Stimulated activated CD8-positive, alpha-beta memory T cell treated with anti-CD3 and anti-CD28 coated beads, Interleukin-15, amount 100 ng/mL, for 4 hours (primary cell): ENCODE measurements at places on chromosomes 16 and 17.

DNA sequence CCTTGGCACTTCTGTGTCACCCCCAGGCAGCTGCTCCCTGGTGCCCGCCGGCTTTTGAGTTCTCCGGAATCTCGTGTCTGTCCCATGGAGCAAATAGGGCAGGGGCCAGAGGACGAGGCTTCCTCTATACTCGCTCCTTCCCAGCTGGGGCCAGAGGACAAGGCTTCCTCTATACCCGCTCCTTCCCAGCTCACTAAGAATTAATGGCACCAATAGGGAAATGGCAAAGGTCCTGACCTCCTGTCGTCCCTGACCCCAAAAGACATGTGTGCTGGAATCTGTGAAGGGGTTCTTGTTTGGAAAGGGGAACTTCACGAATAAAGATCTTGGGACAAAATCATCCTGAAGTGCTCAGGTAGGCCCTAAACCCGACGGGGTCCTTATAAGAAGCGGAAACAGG lies 7.6 kb downstream of the SGSH start:
- no peak for DNase-seq

- no peak for DNase-seq
These were observed 112.2 kb downstream of the METRNL start for GRCh38 chr17:83191388-83192160.

GRCh38 chr16:75054556-75054947 lies 55.7 kb downstream of the ZNRF1 start:
- no peak for DNase-seq

GRCh38 chr16:55012793-55013192 lies 82.1 kb downstream of the IRX5 start:
- no peak for DNase-seq

DNA sequence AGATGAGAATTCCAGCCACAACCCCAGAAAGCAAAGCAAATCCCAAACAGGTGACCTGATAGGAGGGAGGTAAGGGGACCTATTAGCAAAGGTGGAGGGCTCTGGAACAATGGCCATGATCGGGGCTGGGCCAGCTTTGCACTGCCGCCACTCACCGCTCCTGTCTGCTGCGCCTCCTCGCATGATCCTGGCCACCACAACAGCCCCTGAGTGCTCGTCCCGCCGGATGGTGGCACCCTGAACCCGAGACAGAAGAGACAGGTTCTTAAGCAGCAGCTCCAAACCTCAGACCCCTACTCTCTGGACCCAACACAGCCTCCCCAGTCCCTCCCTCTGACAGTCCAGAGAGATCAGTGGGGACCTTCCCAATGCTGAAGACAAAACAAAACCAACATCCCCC lies 5.3 kb downstream of the MPP3 start:
- no peak for DNase-seq

DNA sequence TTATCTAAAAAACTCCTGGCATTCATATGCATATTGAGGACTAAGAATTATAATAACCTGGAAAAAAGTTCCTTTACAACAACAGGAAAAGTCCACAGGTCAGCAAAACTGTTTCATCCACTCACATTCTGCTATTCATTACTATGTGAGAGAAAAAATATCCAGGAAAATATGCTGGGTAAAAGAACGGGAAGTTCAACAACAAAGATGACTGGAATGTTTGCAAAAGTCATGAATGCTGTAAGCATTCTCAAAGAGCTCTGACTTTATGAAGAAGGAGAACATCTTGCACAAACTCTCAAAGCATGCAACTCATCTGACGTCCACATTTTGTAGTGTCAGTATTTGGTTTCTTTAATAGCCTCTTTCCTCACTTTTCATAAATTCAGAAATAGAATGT lies 56.9 kb upstream of the ALDH3A1 start:
- DNase-seq = no peak

DNA sequence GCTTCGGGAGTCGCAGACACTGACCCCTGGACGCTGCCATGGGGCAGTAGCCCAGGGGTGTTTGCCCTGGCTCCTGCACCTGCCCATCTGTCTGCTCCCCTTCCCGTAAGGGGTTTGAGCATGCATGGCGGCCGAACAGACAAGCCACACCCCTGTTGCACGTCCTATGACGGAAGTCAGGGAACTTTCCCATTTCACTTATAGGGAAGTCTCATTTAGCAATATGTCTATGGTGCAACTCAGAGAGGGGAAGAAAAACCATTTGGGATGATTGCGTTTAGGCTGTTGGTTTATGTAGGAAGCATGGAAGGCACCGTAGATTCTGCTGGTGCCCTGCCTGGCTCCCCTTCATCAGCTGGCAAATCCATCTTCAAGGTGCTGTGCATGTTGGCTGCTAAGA lies 112.5 kb downstream of the HAPSTR1 start:
- no peak for DNase-seq

DNA sequence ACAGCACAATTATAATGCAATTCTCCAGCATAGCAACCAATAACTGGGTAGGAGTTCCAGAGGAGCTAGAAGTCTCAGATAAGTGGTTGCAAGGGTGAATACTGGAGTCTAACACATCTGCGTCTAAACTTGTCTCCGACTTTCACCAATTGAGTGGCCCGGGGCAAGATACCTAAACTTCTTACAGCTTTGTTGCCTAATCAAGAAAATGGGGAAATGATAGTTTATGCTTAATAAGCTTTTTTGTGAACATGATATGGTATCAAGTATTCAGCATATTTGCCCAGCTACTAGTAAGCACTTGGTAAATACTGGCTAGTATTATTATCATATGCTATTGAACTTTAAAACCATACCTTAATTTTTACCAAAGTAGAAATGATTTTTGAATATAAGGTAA lies 183.5 kb downstream of the KCNJ2 start:
- DNase-seq = no peak

GRCh38 chr16:22948603-22949368 lies 134.8 kb downstream of the HS3ST2 start:
- DNase-seq = no peak

- no peak for DNase-seq
These were observed 224.2 kb downstream of the C16orf78 start for GRCh38 chr16:49597796-49598195.

GRCh38 chr16:77273815-77274214 lies 74.6 kb downstream of the SYCE1L start:
- no peak for DNase-seq

- DNase-seq = no peak
These were observed 179.4 kb upstream of the IRX6 start for GRCh38 chr16:55144651-55145050.

GRCh38 chr17:13152501-13152900 lies 134.7 kb upstream of the ELAC2 start:
- no peak for DNase-seq

DNA sequence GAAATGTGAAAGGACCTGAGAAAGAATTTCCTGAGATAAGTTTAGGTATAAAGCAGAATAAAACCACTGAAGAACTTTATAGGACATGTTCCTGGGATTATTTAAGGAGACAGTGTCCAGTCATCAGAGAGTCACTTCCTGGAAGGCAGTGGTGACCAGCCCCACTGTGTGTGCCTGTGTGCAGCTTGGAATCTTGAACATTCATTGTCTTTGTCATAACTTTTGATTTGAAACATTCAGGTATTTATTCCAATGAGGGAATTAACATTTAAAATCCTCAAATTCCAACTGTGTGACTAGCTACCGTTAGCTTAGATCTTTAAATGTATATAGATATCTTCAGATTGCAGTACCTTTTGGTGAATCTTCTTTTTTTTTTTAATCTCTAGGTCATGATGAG lies 61.7 kb upstream of the MRC2 start:
- no peak for DNase-seq

- DNase-seq = no peak
These were observed 174.2 kb downstream of the SEC14L1 start for GRCh38 chr17:77315010-77315409.

GRCh38 chr17:6713130-6713917 lies at the start of gene SLC13A5:
SLC13A5 (minus strand) TSS chr17:6713369; CDS start chr17:6713333, 36 bp downstream.
- DNase-seq = no peak

GRCh38 chr17:48241770-48242497 lies 134.4 kb downstream of the SNX11 start:
- DNase-seq = no peak
